ENCODE measurements at places on chromosomes 7 and 10.

DNA sequence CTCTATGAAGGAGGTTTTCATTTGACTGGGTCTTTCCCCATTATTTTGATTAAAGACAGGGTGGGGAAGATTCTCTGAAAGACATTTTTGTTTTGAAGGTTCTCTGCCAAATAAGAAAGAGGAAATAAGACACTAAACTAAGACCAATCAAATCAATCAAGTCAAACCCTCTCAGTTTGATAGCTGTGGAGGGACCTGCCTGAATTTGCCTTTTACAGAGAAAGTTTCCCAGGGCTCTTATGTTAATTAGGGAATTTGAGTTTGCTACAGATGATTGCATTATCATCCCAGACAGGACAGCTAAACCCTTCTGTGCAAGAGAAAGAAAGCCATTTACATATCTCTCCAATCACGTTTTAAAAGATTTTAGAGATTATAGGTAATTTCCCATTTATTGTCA, 80.0 kb downstream of the CSTF2T start:
- no peak for DNase-seq

DNA sequence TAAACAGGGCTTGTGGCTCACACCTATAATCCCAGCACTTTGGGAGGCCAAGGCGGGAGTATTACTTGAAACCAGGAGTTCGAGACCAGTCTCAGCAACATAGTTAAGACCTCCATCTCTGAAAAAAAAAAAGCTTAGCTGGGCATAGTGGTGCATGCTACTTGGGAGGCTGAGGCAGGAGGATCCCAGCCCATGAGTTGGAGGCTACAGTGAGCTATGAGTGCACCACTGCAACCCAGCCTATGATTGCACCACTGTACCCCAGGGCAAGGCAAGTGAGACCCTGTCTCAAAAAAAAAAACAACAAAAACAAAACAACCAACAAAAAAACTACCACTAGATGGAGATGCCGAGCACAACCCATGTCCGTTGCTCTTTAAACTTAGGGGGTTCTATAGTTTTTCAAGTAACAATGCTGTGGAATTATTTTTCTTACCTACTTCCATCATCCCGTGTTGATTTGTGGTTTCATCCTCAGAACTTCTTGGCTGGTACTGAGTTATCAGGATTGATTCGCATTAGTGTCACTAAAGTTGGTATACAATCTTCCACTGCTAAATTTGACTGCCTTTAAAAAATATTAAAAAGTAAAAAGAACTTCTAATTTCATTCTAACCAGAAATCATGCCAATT, 12.2 kb upstream of the REPIN1 start:
- DNase-seq, result peak; percentile 37

- DNase-seq, result no peak
Observed at GRCh38 chr7:43799605-43800004, 41.1 kb downstream of the BLVRA start.

DNA sequence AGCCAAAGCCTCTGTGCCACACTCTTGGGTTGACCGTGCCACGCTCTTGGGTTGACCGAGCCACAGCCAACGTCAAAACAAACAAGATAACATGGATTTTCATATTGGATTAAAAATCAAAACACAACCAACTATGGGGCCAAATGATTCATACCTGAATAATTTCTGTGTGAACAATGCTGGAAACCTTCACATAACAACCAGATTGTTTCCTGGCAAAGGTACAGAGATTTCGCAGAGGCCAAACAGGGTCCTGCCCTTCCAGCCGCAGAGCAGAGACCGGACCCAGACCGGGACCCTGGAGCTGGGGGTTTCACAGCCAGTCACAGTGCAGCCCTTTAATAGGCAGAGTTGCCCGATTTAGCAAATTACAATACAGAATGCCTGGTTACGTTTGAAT, 40.5 kb downstream of the ITIH5 start:
- DNase-seq, result no peak
